GM04504 (cell line): ENCODE measurements at places on chromosomes 6 and 20.

DNA sequence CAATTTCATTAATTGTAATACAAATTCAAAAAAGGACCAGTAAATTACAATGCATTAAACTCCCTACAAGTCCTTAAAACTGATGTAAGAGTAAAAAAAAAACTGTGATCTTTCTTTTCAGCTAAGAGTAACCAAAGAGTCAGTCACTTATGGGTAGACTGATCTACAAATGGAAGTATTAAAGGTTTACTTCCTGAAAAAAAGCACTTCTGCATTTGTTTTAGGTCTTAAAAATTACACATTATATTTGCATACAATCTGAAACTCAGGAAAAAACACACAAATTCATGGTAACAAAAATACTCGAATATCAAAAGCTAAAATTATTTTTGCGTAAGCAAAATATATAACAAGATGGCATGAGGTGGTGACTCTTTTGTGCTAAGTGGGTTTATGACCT lies 23.5 kb downstream of the USP49 start:
- DNase-seq, result no peak

DNA sequence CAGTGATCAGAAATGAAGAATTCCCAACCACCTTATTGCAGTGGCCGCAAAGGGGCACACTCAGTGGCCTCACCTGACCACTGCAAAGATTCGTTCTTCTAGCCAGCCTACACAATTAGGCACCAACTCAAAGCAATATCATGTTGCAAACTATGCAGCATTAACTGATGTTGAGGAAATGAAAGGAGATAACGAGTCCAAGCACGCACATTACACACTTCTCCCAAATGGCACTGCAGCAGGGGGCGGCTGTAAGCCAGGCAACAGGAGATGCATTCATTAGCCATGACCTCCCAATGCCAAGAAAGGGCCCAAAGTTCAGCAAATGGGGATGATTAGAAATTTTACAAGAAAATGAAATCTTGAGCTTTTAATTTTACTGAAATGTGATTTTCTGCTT lies 39.3 kb downstream of the ATXN1 start:
- DNase-seq, result no peak

GRCh38 chr6:26017632-26017966 lies 55.0 kb downstream of the TRIM38 start:
- DNase-seq, result peak; percentile 46

DNA sequence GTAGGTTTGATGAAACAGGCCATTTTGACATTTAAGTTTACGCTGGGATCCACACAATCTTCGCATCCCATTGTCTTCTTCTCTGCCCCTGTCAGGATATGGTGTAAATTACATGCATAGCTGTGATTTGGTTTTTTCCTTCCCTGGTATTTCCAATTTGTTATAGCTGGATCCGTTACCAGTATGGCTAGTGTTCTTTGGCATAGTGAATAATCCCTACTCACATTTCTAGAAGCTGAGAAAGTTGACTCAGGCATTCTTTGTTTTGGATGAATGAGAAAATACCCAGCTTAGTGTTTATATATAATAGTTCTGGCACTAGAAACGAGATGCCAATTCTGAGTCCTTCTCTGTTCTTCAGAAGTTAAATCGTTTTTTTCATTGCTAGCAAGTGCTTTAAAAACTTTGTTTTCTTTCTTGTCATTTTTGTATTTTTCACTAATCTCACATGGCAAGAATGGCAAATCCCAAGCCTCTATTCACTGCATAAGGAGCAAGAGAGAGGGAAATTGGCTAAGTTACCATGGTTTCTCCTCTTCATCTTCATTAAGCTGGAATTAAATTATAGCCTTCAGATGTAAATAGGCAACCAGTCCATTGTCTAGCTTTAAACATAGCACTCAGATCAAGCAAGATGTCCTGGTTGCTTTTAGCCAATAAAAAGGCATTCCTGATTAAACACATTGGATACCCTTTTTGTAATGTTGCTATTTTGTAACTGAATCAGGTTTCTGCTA lies 91.9 kb upstream of the LAMP5 start:
- DNase-seq, result no peak

GRCh38 chr6:138989098-138989983 lies 1.3 kb upstream of the REPS1 start:
- DNase-seq, result no peak

DNA sequence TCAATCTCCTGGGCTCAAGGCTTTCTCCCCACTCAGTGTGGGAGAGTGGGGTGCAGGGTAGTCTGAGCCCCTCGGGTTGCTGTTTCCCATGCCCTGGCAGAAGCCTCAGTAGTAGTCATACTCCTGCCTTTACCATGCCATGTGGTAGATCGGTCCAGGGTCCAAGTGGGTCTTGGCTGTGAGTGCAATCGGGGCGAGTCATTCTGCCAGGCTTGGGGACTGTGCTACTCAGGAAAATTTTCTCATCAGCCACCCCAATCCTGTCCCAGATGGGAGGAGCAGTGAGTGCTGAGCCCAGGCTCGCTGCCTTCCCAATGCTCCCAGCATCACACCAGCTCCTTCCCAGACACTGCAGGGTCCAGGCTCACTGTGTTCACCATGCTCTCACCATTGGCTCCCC lies 10.7 kb upstream of the RAET1L start:
- DNase-seq, result no peak

GRCh38 chr20:13325033-13325432 lies 104.0 kb downstream of the ISM1 start:
- DNase-seq, result no peak

- DNase-seq, result no peak
Observed at GRCh38 chr6:33172688-33173534, 19.4 kb downstream of the COL11A2 start.

- no peak for DNase-seq
Observed at GRCh38 chr6:139841794-139842215, 467.4 kb upstream of the CITED2 start.

DNA sequence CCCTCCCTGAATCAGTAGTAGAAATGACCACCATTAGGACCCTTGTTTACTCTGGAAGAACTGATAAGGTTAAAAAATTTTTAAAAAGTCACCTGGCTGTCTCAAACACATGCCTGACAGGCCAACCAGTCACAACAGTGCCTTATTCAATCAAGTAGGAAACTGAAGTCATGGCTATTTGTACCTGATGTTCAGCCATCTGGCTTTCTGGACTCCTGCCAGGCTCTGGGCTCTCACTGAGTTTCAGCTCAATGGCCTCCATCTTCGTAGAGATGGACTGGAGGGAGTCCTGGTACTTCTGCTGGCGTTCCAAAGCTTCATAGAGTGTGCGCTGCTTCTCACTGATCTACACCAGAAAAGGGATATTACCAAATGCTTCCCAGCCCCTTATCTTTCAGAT lies 343.8 kb downstream of the SYNE1 start:
- no peak for DNase-seq

DNA sequence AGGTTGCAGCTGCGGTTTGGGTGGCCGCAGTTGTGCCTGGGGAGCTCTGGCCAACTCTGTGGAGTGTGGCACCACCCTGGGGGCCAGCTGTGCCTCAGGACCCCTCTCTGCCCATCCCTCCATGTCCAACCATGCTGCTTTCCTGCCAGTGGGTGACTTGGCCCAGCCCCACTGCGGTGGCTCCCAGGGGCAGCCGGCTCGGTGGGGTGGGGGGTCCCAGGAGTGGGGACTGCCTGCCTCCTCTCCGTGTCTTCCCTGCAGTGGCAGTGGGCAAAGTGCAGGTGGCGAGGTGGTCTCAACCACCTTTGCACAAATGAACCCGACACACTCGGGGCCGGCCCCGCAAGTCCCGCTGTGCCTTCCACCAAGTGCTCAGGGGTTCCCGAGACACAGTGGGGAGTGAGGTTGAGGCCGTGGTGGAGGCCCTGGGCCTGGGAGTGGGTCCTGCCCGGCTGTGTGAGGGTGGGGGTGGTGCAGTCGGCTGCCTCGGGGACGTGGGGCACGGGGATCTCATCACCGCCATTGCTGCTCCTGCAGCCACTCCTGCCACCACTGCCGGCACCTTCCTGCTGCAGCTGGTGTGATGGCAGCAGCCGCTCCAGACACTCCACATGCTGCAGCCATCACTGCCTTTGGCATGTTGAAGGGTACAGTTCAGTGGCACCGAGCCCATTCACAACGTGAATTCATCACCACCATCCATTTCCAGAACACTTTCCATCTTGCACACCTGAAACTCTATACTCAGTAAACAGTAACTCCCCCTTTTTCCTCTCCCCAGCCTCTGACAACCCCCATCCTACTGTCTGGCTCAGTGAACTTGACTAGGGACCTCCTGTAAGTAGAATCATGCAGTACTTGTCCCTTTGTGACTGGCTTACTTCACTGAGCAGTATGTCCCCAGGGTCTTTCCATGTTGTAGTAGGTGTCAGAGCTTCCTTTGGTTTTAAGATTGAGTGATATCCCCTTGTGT lies 10.7 kb upstream of the SLCO4A1 start:
- no peak for DNase-seq

GRCh38 chr6:3026791-3027626 lies 27.3 kb downstream of the NQO2 start:
- DNase-seq, result no peak

DNA sequence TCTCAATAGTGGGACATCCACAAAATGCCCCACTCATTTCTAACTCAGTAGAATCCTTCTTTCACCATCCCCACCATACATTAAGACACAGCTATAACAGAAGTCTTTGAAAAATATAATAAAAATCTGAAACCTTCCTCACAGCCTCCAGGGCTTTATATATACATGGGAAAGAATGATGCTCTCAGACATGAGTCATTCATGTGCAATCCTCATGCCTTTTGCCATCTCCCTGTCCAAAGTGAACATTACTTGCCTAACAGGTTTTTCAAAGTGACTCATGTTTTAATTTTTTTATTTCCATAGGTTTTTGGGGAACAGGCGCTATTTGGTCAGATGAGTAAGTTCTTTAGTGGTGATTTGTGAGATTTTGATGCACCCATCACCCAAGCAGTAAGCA lies 162.7 kb downstream of the RALGAPA2 start:
- DNase-seq, result no peak

DNA sequence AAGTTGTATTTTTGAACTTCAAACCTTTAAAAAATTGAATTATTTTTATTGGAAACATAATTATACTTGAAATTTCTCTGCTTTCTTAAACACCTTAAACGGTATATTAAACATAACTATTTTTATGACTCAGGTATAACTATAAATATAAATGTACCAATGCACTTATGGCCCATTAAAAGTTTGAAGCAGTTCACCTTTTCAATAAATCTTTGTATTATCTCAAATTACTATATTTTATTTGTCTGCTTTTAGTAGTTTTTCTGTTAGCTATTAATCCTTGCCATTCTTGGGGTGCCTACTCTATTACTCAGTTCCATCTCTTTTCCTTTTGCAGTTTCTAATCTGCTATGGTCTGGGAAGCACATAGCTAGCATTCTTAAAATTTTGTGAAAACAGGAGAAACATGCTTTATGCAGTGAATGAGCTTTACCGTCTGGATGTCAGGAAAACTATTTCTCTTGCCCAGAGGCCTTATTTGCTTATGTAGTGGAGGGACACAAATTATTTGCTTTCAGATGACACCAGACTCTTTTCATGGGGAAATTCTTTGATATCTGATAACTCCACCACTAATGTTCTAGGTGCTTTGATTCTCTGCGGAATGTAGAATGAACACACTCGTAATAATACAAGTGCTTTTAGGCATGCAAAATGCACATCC lies 378.9 kb upstream of the CITED2 start:
- no peak for DNase-seq

GRCh38 chr6:1792989-1793388 lies 183.3 kb downstream of the FOXC1 start:
- DNase-seq, result no peak

DNA sequence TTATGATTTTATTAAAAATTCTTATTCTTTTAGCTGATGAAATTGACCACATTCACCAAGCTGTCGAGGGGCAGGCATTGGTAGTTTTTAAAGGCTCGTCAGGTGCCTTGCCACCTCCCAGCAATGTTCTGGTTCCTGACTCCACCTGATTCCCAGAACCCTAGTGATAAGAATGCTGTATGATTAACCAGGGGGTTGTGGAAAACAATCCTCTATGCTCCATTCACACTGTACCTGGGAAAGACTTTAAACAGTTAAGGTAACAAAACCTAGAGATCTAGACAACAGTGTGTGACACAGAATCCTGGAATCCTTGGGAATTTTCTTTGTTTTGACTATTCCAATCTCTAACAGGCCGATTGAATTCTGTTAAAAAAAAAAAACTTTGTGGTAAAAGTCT lies 165.7 kb upstream of the OLIG3 start:
- no peak for DNase-seq

GRCh38 chr6:128731249-128732165 lies 151.4 kb upstream of the LAMA2 start:
- no peak for DNase-seq
